ENCODE measurements at places on chromosomes 7 and 10.

DNA sequence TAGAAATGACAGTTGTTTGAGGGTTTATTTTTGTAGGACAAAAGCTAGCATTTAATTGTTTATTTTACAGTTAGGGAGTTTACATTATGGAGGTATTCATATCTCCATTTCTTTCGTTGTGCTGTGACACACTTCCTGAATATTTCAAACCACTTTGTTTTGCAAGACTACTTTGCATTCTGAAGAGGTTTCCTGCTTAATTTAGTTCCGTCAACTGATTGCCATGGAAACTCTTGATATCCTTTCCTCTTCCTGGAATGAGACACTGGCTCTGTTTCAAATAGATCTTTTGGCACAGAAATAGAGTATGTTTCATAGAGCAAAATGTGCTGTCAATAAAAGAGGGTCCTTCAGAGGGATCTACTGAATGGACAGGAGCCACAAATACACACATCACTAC, 159.5 kb upstream of the AGR3 start:
- no peak for DNase-seq

DNA sequence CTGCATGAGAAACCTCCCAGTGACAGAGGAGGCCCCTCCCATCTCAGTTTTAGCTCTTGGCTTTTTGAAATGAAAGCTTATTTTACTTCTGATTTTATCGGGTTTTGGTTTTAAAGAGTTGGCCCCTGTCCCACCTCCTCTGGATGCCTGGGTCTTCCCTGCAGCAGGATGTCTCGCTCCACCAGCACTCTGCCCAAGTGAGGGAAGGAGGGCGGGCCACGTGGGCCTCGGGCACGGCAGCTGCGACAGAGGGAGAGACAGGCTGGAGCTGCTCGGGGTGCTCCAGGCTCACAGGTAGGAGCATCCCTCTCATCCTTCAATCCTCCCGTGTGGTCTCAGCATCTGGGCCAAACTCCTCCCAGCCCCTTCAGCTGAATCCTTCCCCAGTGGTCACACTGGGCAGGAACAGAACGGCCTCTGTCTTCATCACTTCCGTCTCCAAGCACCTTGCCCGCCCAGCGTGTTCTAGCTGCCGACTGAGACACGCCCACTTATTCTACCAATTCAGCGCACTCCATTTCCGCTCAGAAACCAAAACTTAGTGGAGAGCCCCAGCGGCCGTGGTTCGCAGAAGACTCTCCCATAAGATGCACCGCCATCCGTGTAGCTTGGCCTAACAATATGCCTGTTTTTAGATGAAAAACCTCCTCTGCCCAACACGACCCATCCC, 222.9 kb downstream of the GLRX3 start:
- DNase-seq, result no peak

DNA sequence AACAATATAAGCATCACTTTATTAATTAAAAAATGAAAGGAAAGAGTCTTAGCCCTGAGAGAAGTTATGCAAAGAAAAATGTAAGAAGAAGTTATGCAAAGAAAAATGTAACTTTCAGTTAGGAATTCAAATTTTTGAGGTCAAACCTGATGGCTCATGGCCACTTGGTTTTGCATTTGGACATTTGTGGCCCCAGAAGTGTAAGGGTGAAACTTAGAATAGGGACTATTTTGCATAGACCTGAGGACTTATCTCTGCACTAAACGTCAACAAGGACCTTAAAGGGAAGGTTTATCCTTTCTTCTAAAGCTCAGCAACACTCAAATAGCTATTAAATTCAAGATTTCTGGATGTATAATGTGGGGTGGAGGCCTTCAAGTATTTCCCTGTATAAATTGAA, 724.5 kb upstream of the POT1 start:
- DNase-seq, result no peak

DNA sequence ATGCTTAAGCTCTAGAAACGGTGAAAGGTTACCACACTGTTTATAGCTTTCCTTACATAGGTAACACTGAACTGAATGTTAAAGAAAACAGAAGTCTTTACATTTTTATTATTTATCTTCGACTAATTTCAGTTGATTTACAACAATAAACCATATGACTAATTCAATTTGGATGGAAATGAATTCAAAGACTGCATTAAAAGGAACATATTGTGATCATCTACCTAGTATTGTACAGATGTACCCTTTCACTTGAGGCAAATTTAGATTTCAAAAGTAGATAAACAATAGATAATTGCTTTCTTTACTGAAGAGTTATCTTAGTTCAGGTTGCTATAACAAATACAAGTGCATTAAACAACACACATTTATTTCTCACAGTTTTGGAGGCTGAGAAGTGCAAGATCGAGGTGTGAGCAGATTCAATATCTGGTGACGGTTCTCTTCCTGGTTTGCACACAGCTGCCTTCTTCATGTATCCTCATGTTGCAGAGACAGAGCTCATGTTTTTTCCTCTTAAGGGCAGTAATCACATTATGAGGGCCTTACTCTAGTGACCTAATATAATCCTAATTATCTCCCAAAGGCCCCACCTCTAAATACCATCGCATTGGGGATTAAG, 15.0 kb upstream of the ARMC3 start:
- no peak for DNase-seq

DNA sequence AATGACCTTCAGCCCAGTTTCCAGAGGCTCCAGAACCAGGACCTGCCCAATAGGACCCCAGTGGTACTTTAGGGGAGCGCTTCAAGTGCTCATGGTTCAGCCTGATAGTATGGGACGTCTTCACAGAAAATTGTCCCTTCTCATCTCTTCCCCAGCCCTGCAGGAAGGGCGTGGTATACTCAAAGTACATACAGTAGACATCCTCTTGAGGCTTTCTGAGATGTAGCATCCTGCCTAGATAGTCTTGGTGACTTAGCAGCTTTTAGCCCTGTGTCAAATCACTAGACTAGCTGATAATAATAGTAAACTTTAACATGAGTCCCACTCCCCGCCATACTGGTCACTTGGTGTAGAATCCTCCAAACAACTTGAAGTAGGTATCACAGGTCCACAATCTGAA, 193.2 kb downstream of the CYP26A1 start:
- DNase-seq, result no peak

- DNase-seq, result no peak
Observed at GRCh38 chr10:48551861-48552591, 52.8 kb downstream of the ARHGAP22 start.

GRCh38 chr10:70956029-70956759, 67.8 kb upstream of the PCBD1 start:
- DNase-seq, result no peak

GRCh38 chr10:66180581-66181318, 745.1 kb upstream of the LRRTM3 start:
- no peak for DNase-seq

- no peak for DNase-seq
Observed at GRCh38 chr7:13276977-13277376, 589.5 kb downstream of the ARL4A start.

DNA sequence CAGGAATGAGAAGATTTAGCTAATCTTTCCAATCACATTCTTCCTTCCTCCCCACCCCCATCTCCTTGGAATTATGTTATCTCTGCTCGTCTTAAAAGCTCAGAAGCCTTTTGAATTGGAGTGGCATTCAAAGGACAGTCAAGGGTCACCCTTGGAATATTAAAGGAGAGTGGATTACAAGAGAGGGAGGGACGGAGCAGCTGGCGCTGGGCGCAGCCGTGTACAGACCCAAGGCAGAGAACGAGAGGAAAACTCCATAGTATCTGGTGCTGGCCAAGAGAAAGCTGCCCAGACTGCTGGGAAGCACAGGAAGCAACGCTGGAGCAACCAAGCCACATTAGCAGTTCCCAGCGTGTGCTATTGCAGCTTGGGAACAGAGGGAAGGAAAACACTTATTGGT, 95.7 kb downstream of the POU6F2 start:
- no peak for DNase-seq

DNA sequence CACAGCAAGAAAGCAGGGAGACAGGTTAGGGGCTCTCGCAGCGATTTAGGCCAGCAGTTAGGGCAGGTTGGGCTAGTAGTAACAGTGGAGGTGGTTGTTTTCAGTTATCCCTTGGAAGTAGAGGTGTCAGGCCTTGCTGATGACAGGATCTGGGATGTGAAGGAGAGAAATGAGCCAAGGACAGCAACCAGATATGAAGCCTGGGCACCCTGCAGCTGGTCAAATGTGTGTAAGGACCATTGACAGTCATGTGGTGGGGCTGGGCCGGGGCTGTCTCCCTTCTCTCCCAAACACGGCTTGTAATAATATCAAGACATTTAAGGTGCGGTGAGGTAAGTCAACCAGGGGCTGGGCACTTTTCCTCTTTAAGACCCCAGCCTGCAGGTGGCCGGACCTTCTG, 112.5 kb upstream of the IGFBP3 start:
- DNase-seq, result no peak

GRCh38 chr10:5476918-5477525, 22.3 kb downstream of the CALML5 start:
- DNase-seq, result no peak

- DNase-seq, result no peak
Observed at GRCh38 chr10:24000271-24000813, 208.6 kb upstream of the KIAA1217 start.

DNA sequence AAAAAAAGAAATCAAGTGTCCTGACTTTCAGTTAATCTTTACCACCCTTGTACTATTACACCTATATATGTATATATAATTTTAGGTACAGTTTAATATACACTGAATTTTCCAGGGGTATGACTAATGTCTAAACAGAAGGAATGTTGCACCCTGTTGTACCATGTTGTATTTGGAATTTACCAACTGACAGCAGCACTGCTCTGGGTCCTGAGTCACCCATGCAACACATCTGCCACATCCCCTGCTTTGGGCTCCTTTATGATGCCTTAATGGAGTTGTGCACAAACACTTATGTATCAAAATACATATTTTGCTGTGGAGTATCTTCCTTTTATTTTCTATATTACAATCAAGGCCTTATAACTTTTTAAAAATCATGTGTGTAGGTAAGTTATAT, 21.2 kb downstream of the YAE1 start:
- no peak for DNase-seq

- no peak for DNase-seq
Observed at GRCh38 chr10:30818854-30819253, 189.3 kb upstream of the LYZL2 start.

DNA sequence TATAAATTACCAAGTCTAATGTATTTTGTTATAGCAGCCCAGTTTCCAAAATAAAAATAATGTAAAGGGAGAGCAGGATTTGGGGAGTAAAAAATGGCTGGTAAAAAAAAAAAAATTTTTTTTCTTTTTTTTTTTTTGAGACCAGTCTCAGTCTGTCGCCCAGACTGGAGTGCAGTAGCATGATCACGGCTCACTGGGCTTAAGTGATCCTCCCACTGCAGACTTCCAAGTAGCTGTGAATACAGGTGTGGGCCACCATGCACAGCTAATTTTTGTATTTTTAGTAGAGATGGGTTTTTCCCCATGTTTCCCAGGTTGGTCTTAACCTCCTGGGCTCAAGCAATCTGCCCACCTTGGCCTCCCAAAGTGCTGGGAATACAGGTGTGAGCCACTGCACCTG, 4.8 kb upstream of the LSM8 start:
- DNase-seq, result no peak

DNA sequence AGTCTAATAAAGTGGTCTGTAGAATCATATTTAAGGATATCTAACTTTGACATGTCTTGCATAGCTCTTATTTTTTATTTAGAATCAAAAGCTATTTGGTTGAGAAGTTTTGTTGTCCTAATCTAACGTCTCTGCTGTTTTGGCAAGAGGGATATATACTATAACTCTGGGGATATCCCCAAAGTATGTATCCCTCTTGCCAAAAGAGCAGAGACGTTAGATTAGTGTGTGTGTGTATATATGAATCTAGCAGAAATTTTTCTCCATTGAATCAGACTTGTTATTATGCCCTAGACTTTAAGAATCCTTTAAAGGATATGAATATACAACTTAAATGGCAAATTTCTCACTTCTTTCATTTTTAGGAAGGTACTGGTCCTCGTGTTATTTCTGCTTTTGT, 9.6 kb downstream of the SMC3 start:
- no peak for DNase-seq

GRCh38 chr7:5231811-5232484, 41.9 kb downstream of the WIPI2 start:
- no peak for DNase-seq

- no peak for DNase-seq
Observed at GRCh38 chr7:136324073-136324704, 347.0 kb upstream of the MTPN start.

- DNase-seq, result no peak
Observed at GRCh38 chr10:3741688-3742461, 43.1 kb downstream of the KLF6 start.

DNA sequence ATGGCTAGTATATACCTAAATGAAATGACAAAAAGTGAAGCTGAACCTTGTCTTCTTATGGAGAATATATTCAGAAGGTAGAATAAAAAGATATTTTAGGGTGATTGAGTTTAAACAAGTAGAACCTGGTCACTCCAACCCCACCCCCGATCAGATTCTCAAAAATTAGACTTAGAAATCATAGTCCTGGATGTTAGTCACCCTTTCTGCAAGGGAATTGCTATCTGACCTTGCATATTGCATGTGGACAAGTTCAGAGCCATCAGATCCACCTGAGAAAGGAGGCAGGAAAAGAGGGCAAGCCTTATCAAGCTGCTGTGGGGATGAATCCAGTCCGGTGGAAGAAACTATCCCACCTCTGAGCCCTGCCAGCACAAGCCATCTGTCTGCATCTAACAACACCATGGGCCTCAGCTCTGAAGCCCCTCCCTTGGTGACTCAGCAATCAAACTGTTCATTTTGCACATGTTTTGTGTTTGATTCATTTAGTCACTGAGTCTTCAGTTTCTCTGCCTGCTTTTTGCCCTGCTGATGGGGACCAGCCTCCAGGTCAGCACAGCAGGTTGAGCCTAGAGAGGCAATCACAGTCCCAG, 727.3 kb downstream of the AUTS2 start:
- no peak for DNase-seq

- no peak for DNase-seq
Observed at GRCh38 chr7:104124893-104125477, 82.8 kb downstream of the ORC5 start.

- no peak for DNase-seq
Observed at GRCh38 chr7:157589680-157590079, 252.9 kb downstream of the DNAJB6 start.

- DNase-seq, result no peak
Observed at GRCh38 chr7:99437946-99438572, 539 bp downstream of the PTCD1 start.

- no peak for DNase-seq
Observed at GRCh38 chr7:52447581-52448180, 587.8 kb upstream of the POM121L12 start.

- DNase-seq, result no peak
Observed at GRCh38 chr7:1569016-1569415, 816 bp downstream of the PSMG3 start.
